ENCODE measurements at places on chromosomes 6 and 20.

- no peak overlapping the region for H3K27ac ChIP-seq
- H3K4me3 ChIP-seq, result no peak overlapping the region
- no peaks in the 10 kb centered on the region for H3K36me3 ChIP-seq
- H3K4me1 ChIP-seq, result peaks cover 10% of the 10 kb centered on the region
- no peak for DNase-seq
Observed at GRCh38 chr20:57772349-57772964, 62.6 kb upstream of the PMEPA1 start.

GRCh38 chr6:6931071-6932025 lies 176.4 kb upstream of the RREB1 start:
- H3K4me1 ChIP-seq, result no peaks in the 10 kb centered on the region
- H3K27ac ChIP-seq, result no peak overlapping the region
- H3K36me3 ChIP-seq, result no peaks in the 10 kb centered on the region
- no peak for DNase-seq

DNA sequence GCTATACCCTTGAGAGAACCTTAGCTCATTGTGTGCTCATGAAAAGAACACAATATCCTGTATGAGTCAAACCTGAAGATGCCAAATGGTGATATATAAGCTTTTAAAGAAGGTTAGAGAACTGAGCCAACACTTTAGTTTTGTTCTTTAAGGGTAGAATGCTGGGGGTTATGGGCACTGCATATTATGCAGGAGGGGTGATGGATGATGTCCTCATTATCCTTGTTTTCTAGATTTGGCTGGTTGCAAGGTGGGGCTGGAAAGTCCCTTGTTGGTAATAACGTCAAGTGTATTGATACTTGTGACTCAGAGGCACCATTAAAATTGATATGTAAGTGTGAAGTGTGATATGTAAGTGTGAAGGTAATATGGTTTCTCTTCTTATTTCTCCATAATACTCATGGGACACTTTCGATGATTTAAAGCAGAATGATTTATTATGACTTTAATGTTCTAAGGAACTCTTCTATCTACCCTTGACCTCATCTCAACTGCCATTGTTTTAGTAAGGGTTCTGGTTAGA lies 113.7 kb upstream of the DTNBP1 start:
- H3K36me3 ChIP-seq, result no peaks in the 10 kb centered on the region
- H3K4me3 ChIP-seq, result peak overlapping the region; percentile 52
- H3K27me3 ChIP-seq, result peaks cover 3% of the 10 kb centered on the region
- DNase-seq, result no peak
- H3K27ac ChIP-seq, result peak overlapping the region; percentile 92
- H3K4me1 ChIP-seq, result peaks cover 74% of the 10 kb centered on the region

- peak overlapping the region; percentile 98 for H3K27ac ChIP-seq
- no peaks in the 10 kb centered on the region for H3K27me3 ChIP-seq
- H3K4me1 ChIP-seq, result peaks cover 38% of the 10 kb centered on the region
- H3K4me3 ChIP-seq, result peak overlapping the region; percentile 81
Observed at GRCh38 chr20:57389695-57390603, 1.2 kb upstream of the RBM38 start.

GRCh38 chr20:50142812-50143211 lies 10.7 kb downstream of the PEDS1 start:
- no peak for DNase-seq
- peaks cover 78% of the 10 kb centered on the region for H3K36me3 ChIP-seq

- H3K27ac ChIP-seq, result no peak overlapping the region
- DNase-seq, result no peak
- H3K4me1 ChIP-seq, result peaks cover 29% of the 10 kb centered on the region
- no peaks in the 10 kb centered on the region for H3K27me3 ChIP-seq
- no peak overlapping the region for H3K4me3 ChIP-seq
Observed at GRCh38 chr20:25690427-25690826, 6.2 kb downstream of the ZNF337 start.

DNA sequence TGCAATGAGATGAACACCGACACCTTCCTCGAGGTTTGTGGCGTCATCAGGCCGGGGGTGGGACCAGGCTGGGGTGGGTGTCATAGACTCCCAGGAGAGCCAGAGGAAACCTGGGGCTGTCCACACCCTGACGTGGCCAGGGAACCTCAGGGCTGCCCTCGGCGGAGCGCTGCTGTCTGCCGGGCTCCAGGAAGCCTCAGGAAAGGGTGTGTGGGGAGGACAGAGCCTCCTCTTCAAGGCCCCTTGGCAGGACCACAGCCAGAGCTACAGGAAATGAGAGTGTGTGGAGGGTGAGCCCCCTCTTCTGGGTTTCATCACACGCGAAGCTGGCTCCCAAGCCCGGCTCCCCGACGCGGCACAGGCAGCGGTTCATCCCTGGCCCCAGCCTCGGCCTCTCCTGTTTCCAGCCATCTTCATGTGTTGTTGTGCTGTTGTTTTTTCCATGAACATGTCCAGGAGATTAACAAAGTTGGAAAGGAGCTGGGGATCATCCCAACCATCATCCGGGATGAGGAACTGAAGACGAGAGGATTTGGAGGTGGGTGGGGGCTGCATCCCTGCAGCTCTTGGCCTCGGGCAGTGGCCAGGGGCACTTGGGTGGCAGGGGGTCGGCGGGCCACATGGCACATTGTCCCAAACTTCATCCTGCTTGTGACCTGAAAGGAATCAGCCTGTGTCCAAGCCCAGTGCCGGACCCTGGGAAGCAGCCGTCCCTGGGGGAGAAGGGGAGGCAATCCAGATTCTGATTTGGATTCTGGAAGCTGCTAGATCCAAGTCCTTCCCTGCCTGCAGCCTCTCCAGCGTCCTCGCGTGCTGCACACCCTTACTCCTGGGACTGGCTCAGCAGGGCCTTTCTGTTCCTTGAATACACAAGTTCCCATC lies 6.4 kb downstream of the NPEPL1 start:
- peaks cover 57% of the 10 kb centered on the region for H3K36me3 ChIP-seq
- peaks cover 12% of the 10 kb centered on the region for H3K4me1 ChIP-seq
- no peak overlapping the region for H3K4me3 ChIP-seq
- no peaks in the 10 kb centered on the region for H3K27me3 ChIP-seq
- peak; percentile 25 for DNase-seq
- H3K27ac ChIP-seq, result no peak overlapping the region

DNA sequence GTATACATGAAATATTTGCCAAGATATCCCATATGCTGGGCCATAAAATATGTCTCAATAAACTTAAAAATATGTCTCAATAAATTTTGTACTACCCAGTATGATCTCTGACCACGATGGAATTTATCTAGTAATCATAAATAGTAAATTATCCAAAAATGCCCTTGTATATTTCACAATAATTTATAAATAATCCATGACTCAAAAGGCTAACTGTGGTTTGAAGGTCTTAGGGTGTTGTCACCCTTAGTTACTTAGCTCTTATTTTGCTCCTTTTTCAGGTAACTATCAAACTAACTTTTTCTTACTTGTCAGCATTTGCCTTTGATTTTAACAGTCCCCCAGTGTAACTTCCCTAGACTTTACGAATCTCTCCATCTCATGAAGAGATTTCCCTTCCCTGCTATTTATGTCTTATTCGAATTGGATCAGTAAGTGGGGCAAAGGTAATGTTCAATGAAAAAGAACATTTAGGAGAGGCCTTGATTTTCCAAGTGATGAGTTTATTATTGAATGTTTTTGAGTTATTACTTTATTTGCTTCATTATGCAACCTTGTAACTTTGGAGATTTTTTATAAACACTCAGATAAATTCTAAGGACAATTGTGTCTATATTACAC lies 109.0 kb upstream of the THBS2 start:
- DNase-seq, result no peak
- H3K36me3 ChIP-seq, result no peaks in the 10 kb centered on the region
- peaks cover 5% of the 10 kb centered on the region for H3K27me3 ChIP-seq
- no peaks in the 10 kb centered on the region for H3K4me1 ChIP-seq
- H3K27ac ChIP-seq, result no peak overlapping the region
- no peak overlapping the region for H3K4me3 ChIP-seq

- peaks cover 6% of the 10 kb centered on the region for H3K36me3 ChIP-seq
- peak overlapping the region; percentile 76 for H3K4me3 ChIP-seq
- no peaks in the 10 kb centered on the region for H3K27me3 ChIP-seq
- peak; percentile 68 for DNase-seq
- peaks cover 82% of the 10 kb centered on the region for H3K4me1 ChIP-seq
Observed at GRCh38 chr6:16700202-16700915, 60.9 kb downstream of the ATXN1 start.

- no peaks in the 10 kb centered on the region for H3K36me3 ChIP-seq
- no peak for DNase-seq
- H3K27ac ChIP-seq, result no peak overlapping the region
- H3K4me1 ChIP-seq, result no peaks in the 10 kb centered on the region
- H3K4me3 ChIP-seq, result no peak overlapping the region
Observed at GRCh38 chr6:64376394-64376793, 740.8 kb downstream of the PHF3 start.

GRCh38 chr20:61954276-61955021 lies 111.2 kb downstream of the TAF4 start:
- H3K36me3 ChIP-seq, result no peaks in the 10 kb centered on the region
- no peak overlapping the region for H3K4me3 ChIP-seq
- DNase-seq, result no peak

GRCh38 chr20:62183426-62184142 lies 756 bp downstream of the MTG2 start:
- peak overlapping the region; percentile 90 for H3K4me3 ChIP-seq
- H3K4me1 ChIP-seq, result peaks cover 47% of the 10 kb centered on the region
- no peaks in the 10 kb centered on the region for H3K27me3 ChIP-seq

DNA sequence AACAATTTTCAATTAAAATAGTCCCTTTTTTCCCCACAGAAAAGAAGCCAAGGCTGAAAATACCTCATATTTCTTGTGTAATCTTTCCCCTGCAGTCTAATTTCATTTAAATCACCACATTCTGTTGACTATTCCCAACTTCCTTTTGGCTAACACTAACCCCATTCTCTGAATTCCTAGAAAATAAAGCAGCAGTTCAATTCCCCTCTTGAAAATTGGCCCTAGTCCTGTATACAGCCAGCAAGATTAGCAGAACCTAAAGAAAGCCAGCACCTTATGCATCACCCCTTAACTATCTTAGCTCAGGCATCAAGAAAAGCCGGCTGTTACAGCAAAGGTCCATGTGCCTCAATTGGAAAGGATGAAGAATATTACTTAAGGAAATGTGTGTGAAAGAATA lies 69.7 kb downstream of the MDN1 start:
- no peaks in the 10 kb centered on the region for H3K27me3 ChIP-seq
- H3K4me1 ChIP-seq, result no peaks in the 10 kb centered on the region
- H3K27ac ChIP-seq, result peak overlapping the region; percentile 13
- H3K36me3 ChIP-seq, result peaks cover 89% of the 10 kb centered on the region

GRCh38 chr20:42281801-42282200 lies 663.6 kb upstream of the CHD6 start:
- H3K4me3 ChIP-seq, result no peak overlapping the region
- no peak for DNase-seq
- no peaks in the 10 kb centered on the region for H3K4me1 ChIP-seq

- no peak overlapping the region for H3K27ac ChIP-seq
- peaks cover 4% of the 10 kb centered on the region for H3K27me3 ChIP-seq
- H3K36me3 ChIP-seq, result no peaks in the 10 kb centered on the region
- no peak overlapping the region for H3K4me3 ChIP-seq
Observed at GRCh38 chr20:40275738-40276137, 413.3 kb downstream of the MAFB start.

DNA sequence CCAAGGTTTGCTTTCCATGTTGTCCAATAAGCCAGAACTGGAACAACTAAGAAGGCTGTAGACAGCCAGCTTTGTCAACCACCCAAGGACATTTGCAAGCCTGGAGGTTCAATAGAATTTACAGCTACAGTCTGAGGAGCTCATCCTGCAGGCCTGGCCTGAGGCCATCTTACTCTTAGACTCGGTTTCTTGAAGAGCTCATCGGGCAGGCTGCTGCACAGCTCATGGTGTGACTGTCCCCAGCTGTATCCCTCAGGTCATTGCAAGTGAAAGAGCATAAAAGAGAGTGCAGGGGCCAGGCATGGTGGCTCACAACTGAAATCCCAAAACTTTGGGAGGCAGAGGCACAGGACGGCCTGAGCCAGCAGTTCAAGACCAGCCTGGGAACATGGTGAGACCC lies 96.9 kb upstream of the FOXQ1 start:
- no peaks in the 10 kb centered on the region for H3K27me3 ChIP-seq
- no peak for DNase-seq
- no peak overlapping the region for H3K4me3 ChIP-seq
- H3K4me1 ChIP-seq, result no peaks in the 10 kb centered on the region
- no peaks in the 10 kb centered on the region for H3K36me3 ChIP-seq

GRCh38 chr6:79384845-79385244 lies 150.4 kb upstream of the HMGN3 start:
- H3K27ac ChIP-seq, result no peak overlapping the region
- H3K27me3 ChIP-seq, result no peaks in the 10 kb centered on the region
- no peaks in the 10 kb centered on the region for H3K36me3 ChIP-seq
- H3K4me1 ChIP-seq, result no peaks in the 10 kb centered on the region

GRCh38 chr6:135651964-135652755 lies 154.6 kb upstream of the AHI1 start:
- no peak overlapping the region for H3K4me3 ChIP-seq
- DNase-seq, result no peak
- H3K4me1 ChIP-seq, result peaks cover 23% of the 10 kb centered on the region
- peaks cover 31% of the 10 kb centered on the region for H3K36me3 ChIP-seq

DNA sequence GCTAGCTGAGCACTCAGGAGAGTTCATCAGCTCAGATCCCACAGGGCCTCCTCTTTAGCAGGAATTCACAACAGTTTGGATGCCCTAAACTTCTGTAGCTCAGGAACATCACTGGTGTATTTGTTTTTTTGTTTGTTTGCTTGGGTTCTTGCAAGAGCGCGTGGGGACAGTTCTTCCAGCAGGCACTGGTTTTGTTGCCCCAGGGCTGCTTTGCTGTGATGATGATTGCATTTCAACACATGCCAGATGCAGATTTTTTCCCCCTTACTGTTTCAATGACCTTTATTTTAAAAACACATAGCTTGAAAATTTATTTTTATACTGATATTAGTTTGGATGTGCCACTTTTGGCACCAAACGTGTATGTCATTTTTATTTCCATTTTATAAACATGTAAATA lies 77.1 kb downstream of the DHX35 start:
- no peaks in the 10 kb centered on the region for H3K27me3 ChIP-seq
- peak overlapping the region; percentile 16 for H3K27ac ChIP-seq
- H3K36me3 ChIP-seq, result peaks cover 79% of the 10 kb centered on the region
- no peak overlapping the region for H3K4me3 ChIP-seq
- DNase-seq, result no peak
- no peaks in the 10 kb centered on the region for H3K4me1 ChIP-seq
